Brain (organoid and tissue), 16 donors: ENCODE measurements at places on chromosomes 5 and 9.

DNA sequence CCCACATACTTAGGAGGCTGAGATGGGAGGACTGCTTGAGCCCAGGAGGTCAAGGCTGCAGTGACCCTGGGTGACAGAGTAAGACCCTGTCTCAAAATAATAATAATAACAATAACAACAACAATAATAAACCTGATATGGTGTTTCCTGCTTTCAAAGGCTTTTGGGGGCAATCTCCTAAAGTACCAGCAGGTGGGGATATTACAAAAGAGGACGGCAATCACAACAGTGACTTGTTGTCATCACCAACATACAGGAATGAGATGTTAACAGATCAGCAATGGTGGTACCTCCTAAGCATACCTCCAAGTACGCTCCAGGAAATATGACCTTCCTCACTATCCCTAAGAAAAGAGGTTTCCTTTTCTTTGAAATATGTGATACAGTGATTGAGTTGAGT lies 91.1 kb upstream of the RNF180 start:
- peak; percentile 23 for DNase-seq

DNA sequence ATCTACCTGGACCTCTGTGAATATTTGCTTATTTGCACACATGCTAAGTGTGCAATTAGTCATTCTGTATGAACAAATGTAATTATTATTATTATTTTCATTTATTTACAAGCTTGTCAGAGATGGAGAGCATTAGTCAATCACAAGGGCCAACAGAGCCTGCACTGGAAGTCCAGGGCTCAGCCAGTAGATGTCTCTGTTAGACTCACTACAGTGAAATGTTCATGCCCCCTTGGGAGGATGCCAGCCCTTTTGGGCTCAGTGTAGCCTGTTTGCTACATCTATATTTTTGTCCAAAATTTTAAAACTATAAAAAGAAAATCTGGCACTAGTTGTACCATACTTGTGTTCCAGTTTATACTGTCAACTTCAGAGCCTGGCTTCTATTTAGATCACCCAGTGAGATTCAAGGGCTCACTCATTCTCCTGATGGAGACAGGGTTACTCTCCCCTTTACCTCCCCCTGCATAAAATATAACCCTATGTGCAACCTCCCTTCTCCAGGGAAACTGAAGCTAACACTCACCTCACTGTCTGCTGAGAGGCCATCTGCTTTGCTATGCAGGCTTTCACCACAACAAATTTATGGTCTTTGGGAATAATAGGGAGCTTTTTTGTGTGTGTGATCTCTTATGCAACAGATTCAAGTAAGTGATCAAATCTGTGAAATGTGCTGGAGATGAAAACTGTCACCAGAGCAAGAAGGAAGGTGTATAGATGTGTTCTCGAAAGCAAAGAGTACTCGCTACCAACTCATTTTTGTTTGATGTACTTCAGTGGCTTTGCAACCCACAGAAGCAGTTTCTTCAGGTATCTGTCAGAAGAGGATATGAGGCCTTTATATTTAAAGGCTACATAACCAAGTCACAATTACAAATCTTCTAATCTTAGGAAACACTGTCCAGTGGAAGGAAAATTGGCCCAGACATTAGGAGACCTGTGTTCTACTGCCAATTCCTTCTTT lies 99.9 kb upstream of the TLE4 start:
- DNase-seq, result peak; percentile 43

- no peak for DNase-seq
Observed at GRCh38 chr5:99955006-99955405, 580.2 kb upstream of the FAM174A start.

DNA sequence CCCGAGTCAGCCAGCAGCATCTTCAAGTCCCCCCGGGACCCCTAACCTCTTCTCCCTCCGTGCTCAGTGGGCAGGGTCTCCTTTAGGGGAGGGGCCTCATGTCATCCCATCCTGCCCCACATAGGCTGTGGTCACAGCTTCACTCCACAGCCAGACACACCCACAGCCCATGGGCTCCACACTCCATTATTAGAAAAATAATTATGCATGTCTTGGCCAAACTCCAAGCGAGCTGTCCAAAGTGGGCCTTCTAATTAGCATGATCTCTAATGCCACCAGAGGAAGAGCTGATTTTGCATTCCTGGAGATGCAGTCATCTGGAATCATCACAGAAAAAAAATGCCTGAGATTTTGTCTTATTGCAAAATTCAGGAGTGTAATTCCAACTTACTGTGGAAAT lies 418.2 kb downstream of the IRX2 start:
- peak; percentile 11 for DNase-seq

DNA sequence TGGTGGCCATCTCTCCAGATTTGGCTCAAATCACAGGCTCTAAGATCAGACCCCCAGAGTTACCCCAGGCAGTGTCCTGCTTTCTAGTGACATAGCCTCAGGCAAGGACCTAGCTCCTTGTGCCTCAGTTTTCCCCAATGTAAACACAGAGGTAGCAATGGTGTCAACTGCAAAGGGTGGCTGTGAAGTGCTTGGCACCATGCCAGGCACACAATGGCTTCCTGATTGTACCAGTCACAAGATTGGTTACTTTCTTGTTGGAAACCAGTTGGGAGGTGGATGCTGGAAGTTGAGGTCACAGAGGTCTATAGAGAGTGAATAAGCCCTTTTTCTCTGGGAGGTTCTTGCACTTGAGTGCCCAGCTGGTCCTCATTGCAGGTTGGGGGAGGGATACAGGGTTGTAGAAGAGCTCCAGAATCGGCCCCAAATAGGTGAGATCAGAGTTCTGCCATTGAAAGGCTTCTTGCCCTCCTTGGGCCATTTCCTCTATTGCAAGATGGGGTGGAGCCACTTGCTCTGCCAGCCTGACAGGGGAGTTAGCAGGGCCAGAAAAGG lies 2.3 kb downstream of the STKLD1 start:
- no peak for DNase-seq

GRCh38 chr9:4442806-4443205 lies 47.5 kb upstream of the SLC1A1 start:
- no peak for DNase-seq

DNA sequence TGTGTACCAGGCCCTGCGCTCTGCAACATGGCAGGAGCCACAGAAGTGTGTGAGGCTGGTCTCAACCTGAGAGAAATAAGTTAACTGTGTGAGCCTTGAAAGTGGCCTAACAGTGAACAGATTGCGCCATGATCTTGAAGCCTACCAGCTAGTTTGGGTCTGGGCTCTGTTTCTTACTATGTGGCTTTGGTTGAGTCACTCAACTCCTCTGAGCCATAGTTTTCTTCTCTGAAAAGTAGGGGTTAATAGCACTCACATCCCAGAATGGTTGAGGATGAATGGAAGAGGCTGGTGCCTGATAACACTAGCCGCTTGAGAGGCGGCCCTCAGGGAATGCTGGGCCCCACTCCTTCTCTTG lies 121.5 kb downstream of the RGS3 start:
- no peak for DNase-seq

DNA sequence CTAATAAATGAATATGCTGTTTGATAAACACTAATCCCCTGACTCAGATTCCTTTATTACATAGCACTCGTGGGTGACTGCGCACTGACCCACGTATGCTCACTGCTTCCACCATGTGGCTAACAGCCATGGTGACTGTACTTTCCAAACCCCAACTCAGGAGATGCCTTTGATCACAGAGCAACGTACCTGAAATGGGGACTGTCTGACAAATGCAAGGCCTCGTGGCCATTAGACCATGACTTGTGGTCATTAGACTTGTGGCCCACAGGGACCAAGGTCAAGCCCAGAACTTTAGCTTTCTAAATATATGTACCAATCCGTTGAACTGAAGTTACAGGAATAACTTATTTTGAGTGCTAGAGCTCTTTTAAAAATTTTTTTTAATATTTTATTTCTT lies 46.6 kb downstream of the CYFIP2 start:
- peak; percentile 79 for DNase-seq
